KG1 (cell line): ENCODE measurements at places on chromosomes 3 and 15.

- DNase-seq: no peak
Observed at GRCh38 chr3:58551636-58552180, 14.7 kb upstream of the ACOX2 start.

DNA sequence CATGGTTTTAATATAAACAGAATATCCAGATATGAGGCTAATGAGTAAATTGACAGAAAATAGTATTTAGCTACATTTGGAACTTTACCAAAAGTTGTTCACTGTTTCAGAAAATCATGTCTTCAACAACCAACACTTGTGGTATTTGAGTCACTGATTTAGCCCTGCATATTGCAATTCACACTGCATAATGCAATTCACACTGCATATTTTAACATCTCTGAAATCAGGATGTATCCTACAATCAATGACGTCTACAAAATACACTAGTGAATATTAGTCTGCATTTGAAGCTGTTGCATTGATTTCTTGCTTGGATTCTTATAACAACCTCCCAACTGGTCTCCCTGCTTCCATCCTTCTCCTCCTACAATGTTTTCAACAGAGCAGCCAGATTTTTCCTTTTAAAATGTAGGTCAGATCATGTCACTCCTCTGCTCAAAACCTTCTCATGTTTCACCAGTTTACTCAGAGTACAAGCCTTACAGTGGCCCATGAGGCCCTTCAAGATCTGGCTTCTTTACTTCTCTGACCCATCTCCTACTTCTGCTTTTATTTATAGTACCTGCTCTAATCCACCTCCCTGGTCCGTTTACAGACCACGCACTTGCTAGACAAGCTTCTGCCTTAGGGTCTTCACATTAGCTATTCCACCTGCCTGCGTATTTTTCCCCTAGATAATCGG lies 11.4 kb upstream of the RAB11A start:
- DNase-seq: no peak

DNA sequence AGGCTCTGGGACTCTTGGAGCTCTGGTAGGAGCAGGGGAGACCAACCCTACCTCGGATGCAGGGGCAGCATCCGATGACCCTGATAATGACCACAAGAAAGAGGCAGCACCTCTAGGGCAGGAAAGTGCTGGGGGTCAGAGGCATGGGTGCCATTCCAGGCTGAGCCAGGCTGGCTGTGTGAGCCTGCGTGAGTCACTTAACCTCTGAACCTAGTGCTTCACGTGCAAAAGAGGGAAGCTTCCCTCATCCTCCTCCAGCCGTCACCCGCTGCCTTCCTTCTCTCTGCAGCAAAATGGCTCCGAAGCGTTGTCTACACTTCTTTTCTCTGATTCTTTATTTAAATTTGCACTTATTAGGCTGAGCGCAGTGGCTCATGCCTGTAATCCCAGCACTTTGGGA lies 35.5 kb downstream of the ZDHHC19 start:
- DNase-seq: no peak

DNA sequence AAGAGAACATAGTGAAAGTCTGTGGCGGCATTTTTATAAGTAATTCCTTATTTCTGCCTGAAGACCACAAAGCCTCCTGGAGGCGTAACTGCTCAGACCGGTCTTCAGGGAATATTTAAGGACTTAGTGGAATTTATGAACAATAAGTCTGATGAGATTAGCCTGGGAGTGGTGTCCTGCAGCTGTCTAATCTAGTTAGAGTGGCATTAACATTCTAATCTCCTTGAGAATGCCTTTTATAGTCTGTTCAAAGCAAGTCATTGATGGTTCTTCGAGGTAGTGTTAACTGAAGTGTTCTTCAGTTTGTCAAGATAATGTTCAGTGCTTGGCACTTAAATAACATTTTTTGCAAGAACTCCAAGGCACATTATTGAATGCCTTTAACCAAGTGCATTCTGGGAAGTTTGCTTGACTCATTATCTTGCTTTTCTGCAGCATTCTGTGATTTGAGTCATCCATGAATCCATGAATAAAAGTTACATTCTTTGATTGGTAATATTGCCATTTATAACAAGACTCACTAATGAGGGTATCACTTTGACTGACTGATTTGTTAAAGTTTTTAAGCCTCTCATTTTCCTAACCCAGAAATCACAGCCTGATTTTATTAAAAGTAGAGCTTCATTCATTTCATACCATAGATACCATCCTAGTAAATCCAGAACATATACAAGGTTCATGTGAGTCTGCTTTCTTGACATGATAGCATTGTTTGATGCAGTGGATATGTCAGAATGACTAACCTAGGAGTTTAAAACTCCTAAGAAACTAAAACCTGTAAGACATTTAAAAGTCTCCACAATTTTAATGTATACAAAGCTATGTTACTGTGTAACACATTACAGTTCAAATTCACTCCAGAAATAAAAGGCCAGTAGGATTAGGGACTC lies 12.5 kb downstream of the RBM5 start:
- no peak for DNase-seq
